ENCODE measurements at places on chromosomes 12 and 14.

- DNase-seq = no peak
Measured at GRCh38 chr12:33265033-33265731, 174.4 kb downstream of the SYT10 start.

DNA sequence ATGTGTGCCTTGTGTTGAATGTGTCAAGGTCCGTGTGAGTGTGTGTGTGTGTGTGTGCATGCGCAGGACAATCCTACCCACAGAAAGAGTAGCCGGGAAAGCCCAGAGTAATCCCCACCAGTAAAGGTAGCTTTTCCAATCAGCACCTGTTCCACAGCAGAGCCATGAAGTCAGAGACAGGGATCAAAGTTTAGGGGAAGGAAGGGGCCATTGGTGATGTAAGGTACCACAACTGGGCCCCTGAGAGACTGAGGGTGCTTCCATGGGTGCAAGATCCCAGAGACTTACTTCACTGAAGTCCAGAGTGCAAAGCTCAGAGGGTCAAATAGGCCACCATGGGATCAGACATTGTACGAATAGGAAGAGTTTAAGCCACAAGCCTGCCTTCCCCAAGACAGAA is 20.5 kb downstream of the OR10P1 start:
- no peak for DNase-seq

GRCh38 chr12:57477710-57478681 is 1.7 kb downstream of the ARHGAP9 start:
- DNase-seq = no peak

DNA sequence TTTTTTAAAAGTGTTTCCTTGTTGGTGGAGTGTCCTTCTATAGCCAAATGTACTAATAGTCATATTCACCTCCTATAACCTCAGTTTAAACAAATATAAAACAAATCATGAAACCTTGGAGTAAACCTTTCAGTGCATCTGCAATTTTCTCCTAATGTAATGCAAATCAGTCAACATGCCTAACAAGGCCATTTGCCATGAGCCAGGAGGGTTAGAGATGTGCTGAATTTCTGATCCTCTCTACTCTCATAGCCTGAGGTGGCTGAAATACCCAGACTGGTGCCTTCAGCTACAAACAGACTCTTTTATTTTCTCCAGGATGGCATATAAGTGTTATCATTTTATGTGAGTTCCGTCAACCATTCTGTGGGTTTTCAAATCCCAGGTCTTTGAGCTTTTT is 908.1 kb downstream of the GALC start:
- DNase-seq = no peak

DNA sequence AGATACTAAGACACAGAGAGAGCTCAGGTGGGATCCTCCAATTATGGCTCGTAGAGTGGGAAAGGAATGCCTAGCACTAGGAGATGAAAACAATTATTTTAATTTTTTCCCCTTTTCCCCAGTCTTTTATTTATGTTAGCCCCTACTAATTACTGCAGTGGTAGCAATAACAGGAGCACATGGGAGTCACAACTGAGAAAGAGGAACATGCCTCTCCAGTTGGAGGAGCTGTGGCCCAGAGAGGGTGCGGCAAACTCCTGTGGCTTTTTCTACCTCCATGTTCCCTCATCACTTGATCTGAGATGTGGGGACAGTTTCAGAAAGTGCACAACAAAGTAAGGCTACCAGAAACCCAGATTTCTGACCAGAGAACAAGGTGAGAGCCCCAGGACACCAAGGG is 25.9 kb upstream of the POC1B start:
- no peak for DNase-seq

GRCh38 chr14:104824353-104824997 is 23.6 kb downstream of the ZBTB42 start:
- DNase-seq = no peak

DNA sequence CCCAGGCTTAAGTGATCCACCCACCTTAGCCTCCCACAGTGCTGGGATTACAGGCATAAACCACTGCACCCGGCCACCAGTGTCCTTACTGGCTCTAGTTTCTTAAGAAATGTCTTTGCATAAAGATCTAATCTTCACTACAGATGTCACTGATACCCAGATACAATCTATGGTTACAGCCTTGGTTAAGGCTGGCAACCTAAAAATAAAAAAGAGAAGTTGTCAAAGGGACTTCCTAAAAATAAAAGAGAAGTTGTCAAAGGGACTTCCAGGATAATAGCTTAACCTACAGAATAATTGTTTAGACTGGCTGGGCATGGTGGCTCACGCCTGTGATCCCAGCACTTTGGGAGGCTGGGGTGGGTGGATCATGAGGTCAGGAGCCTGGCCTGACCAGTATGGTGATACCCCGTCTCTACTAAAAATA is 27.6 kb downstream of the ETFBKMT start:
- no peak for DNase-seq

- no peak for DNase-seq
Measured at GRCh38 chr12:9605483-9605882, 2.2 kb downstream of the KLRB1 start.

- DNase-seq = no peak
Measured at GRCh38 chr12:124388679-124389137, 93.8 kb downstream of the RFLNA start.

DNA sequence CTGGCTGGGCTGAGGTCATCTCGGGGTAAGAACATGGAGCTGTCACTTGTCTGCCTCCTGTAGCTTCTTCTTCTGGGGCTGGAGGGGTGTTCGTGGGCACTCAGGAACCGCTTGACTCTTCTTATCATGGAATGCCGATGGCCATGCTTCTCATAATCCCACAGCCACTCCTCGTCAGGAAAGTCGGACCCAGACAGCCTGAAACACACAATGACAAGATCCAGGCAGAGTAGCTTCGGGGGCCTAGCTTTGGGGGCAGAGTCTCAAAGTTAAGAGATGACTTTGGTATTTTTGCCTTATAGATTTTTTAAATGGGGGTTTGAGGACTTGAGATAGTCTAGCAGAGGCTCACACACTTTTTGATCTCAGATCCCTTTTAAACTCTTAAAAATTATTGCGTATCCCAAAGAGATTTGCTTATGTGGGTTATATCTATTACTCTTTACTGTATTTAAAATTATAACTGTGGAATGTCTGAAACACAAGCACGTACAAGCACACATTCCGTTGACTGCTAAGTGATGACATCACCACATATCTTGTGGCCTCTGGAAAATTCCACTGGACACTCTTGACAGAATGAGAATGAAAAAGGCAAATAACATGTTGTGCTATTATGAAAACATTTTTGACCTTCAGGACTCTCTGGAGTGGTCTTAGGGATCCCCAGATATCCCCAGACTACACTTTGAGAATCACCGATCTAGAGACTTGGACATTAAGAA is 43.3 kb downstream of the BEST3 start:
- no peak for DNase-seq

GRCh38 chr12:11958221-11959091 is 112.3 kb upstream of the BCL2L14 start:
- no peak for DNase-seq

- DNase-seq = no peak
Measured at GRCh38 chr14:51053157-51053556, 41.7 kb downstream of the TRIM9 start.

DNA sequence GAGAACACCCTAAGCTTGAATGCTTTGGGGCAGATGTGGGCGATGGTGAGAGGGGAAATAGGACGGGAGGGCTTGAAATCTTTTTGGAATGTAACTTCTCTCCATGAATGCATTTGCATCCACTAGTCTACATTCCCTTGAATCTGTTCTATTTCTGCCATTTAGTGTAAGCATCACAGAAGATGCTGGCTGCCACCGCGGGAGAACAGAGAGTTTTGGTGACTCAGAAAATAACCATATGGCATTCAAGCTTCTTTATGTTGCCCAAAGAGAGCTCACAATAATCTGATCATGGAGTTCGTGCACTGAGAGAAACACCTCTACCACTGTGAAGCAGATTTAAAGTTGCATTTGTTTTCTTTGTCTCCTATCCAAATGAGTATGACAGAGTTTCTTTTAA is 52.6 kb upstream of the OTX2 start:
- no peak for DNase-seq

- no peak for DNase-seq
Measured at GRCh38 chr12:25254271-25254880, 3.6 kb upstream of the KRAS start.

GRCh38 chr12:128909653-128910052 is 56.4 kb downstream of the GLT1D1 start:
- DNase-seq = no peak

DNA sequence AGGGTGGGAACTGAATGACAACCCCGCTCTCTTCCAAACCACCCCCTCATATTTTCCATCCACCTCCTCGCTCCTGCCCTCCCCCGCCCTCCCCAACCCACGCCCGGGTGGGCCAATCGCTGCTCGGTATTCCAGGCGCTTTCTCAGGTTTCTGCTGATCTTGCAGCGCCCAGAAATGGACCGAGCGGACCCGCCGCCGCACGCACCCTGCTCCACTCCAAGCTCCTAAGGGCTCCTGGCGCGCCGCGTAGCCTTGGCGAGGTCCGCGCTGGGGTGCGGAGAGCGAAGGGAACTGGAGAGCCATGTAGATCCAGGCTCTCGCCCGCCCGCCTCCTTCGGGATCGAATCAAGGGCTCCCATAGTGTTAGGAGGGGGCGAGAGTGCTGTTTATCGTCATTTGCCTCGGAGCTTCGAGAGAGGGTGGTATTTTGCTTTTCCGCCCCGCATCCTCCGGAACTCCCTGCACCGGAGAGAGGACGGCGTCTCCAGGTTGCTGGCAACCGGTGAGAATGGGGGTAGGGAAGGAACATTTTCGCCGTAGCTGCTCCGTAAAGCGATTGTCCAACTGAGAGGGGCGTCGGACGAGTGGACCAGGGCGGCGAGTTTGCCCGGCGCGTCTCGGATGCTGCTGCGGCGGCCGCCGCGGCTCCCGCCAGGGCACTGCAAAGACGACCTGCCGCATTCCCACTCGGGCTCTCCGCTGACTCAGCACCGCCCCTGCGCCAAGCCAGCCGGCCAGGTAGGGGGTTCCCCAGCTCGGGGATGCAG is at the start of gene KCNA1:
TSS of gene KCNA1 (plus strand) at position 172 of the 768 bp plus-strand sequence. CDS start 1,474 bp downstream, outside the sequence.
- DNase-seq = no peak

- DNase-seq = no peak
Measured at GRCh38 chr12:121765573-121765972, 27.9 kb downstream of the RHOF start.

GRCh38 chr12:98295681-98296080 is 219.7 kb upstream of the TMPO start:
- DNase-seq = no peak

DNA sequence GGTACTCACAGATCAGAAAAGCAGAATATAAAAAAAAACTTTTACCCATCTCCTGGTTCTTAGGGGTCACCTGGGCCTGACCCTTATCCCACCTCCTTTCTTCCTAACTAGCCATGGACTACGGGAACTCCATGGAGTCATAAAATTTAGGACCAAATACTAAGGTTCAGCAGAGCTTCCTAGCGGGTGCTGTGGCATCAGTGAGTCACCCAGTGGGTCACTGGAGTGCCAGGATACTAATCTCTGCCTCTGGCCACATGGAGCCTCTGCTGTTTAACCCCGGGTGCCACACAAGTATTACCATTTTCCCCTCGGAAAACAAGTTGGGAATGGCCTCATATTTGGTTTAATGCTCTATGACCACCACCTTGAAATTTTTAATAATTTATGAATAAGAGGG is 6.9 kb downstream of the ZBTB39 start:
- DNase-seq = no peak

- DNase-seq = no peak
Measured at GRCh38 chr12:131042834-131043245, 89.1 kb downstream of the ADGRD1 start.

- DNase-seq = no peak
Measured at GRCh38 chr12:75790219-75790618, 241.4 kb downstream of the PHLDA1 start.

DNA sequence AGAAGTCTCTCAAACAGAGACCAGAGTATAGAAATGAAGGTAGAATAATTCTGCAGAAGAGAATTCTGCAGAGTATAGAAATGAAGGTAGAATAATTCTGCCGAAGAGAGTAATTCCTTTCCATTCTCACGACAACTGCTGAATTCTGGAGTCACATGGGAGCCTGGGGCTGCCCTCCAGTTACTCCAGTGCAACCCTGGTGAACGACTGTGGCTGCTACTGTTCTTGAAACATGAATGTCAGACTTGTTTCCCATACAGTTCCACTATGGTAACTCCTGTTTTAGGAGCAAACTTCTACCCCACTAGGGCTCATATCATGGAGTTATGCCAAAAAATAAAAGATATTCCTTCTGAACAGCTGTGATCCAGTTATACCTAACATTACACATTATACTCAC is 164.4 kb downstream of the KICS2 start:
- DNase-seq = no peak

- DNase-seq = no peak
Measured at GRCh38 chr12:47214771-47215170, 135.0 kb upstream of the AMIGO2 start.

- no peak for DNase-seq
Measured at GRCh38 chr14:54058505-54058904, 101.9 kb upstream of the BMP4 start.

- no peak for DNase-seq
Measured at GRCh38 chr12:14827043-14827442, 13.1 kb upstream of the SMCO3 start.

- no peak for DNase-seq
Measured at GRCh38 chr12:103956509-103957027, 9.1 kb upstream of the TDG start.

DNA sequence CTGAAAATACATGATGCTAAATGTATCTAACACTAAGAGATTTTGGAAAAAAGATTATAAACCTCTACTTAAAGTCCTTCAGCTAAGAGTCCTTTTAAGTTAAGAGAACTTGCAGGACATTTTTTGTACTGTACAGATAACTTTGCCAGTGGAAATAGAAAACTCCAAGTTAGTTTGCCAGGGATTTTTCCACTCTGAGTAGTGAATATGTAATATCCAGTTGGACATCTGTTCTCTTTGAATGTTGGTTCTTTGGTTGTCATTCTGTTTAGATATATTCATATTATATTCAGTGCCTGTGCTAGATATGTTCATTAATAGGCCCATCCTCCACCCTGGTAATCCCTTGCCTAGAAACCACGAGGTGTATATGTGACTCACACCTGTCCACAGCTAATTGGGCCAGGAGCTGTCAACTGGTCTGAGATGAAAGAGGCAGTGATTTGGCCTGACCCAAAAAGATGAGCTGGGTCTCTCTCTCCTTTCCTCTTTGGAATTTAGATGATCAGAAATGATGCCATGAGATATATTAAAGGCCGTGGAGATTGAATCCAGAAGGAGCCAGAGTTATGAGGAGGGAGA is 261.0 kb upstream of the LRIG3 start:
- no peak for DNase-seq

GRCh38 chr12:14824012-14824634 is 10.1 kb upstream of the SMCO3 start:
- no peak for DNase-seq

- DNase-seq = no peak
Measured at GRCh38 chr14:90184571-90185266, 71.6 kb upstream of the PSMC1 start.

- DNase-seq = no peak
Measured at GRCh38 chr14:41446008-41446407, 160.7 kb upstream of the LRFN5 start.

DNA sequence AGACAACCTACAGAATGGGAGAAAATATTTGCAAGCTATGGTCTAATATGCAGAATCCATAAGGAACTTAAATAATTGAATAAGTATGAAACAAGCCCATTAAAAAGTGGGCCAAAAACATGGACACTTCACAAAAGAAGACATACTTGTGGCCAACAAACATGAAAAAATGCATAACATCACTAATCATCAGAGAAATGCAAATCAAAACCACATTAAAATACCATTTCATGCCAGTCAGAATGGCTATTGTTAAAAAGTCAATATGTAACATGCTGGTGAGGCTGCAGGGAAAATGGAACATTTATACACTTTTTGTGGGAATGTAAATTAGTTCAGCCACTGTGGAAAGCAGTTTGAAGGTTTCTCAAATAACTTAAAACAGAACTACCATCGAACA is 945.4 kb upstream of the FLRT2 start:
- no peak for DNase-seq

All from stimulated activated CD8-positive, alpha-beta memory T cell treated with anti-CD3 and anti-CD28 coated beads, Interleukin-2, amount 100 ng/mL, for 1 hour (primary cell).